ENCODE measurements at places on chromosomes 12 and 14. TPM values are rescaled to one million over a fixed set of nuclear protein-coding genes. Genes with fewer than 3 reads are reported as not detected.

SRRM4 gene
- total RNA-seq, result 0.32 TPM

GRCh38 chr12:22653791-22654190, 28.8 kb downstream of the ETNK1 start:
- no peak for DNase-seq

PPM1H gene
- 5.8 TPM for total RNA-seq

GRCh38 chr14:83614956-83615355, 1915.0 kb upstream of the FLRT2 start:
- no peak for DNase-seq

GRCh38 chr14:26466862-26467261, 131.0 kb downstream of the NOVA1 start:
- no peak for DNase-seq

Measured in mucosa of descending colon (tissue), 3 donors.